ENCODE measurements at places on chromosomes 16 and 17.
A peak's percentile ranks its signal among the peaks of the same experiment; 100 is the strongest.

DNA sequence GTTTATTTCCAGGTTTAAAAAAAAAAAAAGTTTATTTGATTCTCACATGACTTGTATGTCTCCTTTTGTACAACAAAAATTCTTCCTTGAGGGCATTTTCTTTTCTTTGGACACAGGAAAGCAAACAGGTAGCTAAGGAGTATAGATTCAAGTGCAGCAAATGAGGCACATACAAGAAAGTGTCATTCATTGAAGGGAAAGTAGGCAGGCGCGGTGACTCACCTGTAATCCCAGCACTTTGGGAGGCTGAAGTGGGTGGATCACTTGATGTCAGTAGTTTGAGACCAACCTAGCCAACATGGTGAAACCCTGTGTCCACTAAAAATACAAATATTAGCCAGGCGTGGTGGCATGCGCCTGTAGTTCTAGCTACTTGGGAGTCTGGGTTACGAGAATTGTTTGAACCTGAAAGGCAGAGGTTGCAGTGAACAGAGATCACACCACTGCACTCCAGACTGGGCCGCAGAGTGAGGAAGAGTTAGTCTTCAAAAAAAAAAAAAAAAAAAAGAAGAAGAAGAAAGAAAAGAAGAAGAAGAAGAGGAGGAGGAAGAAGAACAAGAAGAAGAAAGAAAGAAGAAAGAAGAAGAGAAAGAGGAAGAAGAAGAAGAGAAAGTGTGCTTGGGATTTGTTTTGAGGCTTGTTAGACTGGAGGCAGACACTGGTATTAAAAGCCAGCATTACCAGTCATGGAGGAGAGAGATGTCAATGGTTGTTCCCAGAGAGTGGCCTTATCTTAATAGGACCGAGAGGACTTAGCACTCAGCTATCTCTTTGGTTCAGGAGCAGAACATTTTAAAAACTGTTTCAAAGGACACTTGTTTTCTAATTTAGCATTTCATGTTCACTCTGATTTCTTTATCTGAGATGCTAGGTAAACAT is 19.7 kb downstream of the GINS3 start:
- DNase-seq: no peak

- no peak for DNase-seq
Measured at GRCh38 chr17:44029736-44030135, 15.0 kb upstream of the TMEM101 start.

DNA sequence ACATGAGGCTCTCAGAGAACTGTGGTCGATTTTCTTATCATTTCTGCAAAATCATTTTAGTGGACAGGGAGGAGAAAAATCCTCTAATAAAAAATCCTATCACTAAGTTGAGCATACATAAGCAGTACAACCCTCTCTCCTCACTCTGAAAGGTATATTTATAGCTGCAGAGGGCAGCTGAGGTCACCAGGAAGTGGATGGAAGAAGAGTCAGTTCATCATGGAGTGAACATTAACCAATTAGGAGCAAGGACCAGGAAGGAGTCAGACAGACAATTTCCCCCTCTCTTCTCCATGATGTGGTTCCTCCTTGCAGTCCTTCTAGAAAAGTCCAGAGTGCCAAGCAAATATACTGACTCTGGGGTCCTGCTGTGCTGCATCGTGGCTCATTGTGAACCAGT is 253.7 kb downstream of the TOX3 start:
- no peak for DNase-seq

- DNase-seq: no peak
Measured at GRCh38 chr17:17304521-17304985, 1.4 kb downstream of the NT5M start.

GRCh38 chr16:88970050-88970449 is 7.0 kb downstream of the CBFA2T3 start:
- DNase-seq: no peak

GRCh38 chr16:81518439-81518757 is 73.8 kb downstream of the CMIP start:
- DNase-seq: no peak

- no peak for DNase-seq
Measured at GRCh38 chr16:54237-54581, 581 bp downstream of the SNRNP25 start.

DNA sequence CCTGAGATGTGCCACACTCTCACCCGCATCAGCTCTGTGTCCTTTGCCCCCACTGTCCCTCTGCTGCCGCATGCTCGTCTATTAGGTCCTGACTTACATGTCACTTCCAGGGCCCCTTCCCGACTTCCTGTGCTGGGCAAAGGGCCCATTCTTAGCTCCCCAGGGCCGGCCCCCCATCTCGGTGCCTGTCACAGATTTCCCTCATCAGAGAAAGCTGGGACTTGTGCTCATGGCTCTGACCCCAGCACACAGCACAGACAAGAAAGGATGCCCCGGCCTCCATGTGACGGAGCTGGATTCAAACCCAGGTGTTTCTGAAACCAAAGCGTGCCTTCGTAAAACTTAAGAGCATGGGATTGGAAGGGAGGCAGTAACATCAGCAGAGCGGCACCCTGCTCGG is 5.9 kb upstream of the MAPK7 start:
- DNase-seq: no peak

DNA sequence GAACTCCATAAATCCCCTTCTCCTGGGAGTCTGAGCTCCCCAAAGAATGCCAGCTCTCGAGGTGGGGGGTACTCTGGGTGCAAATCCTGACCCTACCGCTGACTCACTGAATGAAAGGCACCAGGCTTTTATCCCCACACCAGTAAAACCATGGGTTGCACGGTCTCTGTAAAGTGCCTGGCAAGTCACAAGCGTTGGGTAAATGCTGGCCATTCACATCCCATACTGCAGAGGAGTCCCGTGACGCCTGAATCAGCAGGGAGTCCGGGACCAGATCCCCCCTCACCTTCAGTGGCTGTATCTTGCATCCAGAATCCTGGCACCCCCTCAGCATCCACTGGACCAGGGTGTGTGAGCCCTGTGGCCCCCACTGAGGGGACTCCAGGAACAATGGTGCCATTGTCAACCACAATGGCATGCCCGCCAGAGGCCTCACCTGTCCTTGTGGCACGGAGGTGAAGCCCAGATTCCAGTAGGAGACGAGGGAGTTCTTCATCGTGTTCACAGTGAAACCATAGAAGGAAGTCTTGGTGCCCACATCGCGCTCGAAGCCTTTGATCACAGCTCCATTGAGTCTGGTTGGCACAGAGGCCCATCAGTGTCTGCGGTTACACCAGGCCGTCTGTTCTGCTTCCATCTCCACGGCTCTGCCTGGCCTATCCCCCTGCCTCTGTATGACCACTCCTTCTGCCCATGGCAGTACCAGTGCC is 13.3 kb downstream of the ST6GALNAC2 start:
- no peak for DNase-seq

GRCh38 chr17:8164815-8165131 is 2.0 kb upstream of the VAMP2 start:
- DNase-seq: no peak

GRCh38 chr16:47058295-47059086 is 85.0 kb upstream of the DNAJA2 start:
- no peak for DNase-seq

DNA sequence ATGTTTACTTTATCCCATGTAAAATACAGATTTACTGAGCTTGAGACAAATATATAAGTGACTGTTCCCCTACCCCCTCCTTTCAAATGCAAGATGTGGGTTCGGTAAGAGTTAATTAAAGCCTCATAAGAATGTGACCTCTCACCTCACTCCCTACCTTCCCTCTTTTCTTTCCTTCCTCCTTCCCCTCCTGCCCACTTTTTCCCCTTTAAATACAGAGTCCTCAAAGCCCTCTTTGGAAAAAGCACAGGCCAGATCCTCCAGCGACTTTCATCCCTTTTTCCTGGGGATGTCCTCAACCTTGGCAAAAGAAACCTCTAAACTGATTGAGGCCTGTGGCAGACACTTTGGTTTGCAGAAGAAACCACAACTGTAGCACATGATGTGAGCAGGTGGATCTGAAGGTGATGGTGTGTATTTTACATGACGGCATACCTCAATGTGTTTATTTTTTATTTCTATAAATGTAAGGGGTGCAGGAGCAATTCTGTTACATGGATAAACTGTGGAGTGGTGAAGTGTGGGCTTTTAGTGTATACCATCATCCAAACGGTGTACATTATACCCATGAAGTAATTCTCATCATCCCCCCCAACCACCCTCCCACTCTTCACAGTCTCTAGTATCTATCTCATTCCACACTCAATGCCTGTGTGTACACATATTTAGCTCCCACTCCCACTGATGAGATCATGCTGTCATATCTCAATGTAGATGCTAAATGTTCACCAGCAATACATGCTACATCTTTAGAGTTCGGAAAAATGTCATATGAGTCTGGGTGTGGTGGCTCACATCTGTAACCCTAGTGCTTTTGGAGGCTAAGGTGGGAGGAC is 77.7 kb downstream of the XYLT1 start:
- no peak for DNase-seq

DNA sequence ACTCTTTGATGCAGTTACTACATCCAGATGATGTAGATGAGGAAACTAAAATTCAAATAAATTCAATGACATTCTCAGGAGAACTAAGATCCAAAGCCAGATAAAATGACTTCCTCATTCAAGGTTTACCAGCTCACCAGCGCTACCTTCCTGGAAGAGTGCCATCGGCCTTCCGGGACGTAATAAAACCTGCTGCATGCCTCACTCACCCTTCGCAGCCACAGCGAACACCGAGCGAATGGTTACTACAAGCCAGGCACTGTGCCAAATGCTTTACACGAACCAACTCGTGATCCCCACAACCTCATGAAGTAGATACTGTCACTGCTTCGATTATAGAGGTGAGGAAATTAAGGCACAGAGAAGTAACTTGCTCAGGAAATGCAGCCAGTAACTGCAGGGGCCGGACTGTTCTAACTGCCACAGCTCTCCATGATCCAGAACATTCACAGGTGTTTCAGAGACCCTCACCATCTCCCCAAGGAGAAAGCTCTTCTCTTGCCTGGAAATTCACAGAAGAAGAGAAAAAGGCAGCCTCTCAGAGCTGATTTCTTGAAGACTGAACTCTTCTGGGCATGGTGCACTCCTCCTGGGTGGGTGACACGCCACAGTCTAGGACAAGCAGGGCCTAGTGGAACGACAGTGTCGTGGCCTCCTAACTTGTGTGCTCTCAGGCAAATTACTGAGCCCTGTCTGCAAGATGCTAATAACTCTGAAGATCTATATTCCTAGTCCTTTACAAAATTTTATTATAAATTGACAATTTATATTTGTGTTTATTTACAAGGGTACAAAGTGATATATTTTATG is 46.8 kb downstream of the HIC1 start:
- no peak for DNase-seq

GRCh38 chr17:14078027-14078426 is 8.7 kb downstream of the COX10 start:
- no peak for DNase-seq

- no peak for DNase-seq
Measured at GRCh38 chr16:50613964-50614474, 65.8 kb downstream of the NKD1 start.

GRCh38 chr16:72012607-72013006 is 4.1 kb downstream of the DHODH start:
- DNase-seq: no peak

DNA sequence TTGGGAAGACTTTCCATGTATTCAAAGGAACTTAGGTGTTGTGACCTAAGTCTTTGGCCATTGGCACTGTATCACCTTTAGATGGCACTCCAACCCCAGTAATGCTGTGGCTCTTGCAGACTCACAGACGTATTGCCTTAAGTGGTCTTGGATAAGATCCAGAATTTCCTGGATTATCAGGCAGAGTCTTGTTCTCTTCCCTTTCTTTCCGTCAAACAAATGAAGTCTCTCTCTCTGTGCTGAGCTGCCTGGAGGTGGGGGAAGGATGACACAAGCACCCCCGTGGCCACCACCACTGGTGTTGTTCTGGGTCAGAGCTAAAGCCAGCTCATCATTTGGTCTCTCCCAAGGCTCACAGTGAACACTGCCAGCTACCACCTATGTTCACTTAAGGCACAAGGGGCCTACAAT is 789.9 kb upstream of the KIF2B start:
- no peak for DNase-seq

- peak; percentile 24 for DNase-seq
Measured at GRCh38 chr17:49993423-49994060, 1.5 kb downstream of the DLX3 start.

DNA sequence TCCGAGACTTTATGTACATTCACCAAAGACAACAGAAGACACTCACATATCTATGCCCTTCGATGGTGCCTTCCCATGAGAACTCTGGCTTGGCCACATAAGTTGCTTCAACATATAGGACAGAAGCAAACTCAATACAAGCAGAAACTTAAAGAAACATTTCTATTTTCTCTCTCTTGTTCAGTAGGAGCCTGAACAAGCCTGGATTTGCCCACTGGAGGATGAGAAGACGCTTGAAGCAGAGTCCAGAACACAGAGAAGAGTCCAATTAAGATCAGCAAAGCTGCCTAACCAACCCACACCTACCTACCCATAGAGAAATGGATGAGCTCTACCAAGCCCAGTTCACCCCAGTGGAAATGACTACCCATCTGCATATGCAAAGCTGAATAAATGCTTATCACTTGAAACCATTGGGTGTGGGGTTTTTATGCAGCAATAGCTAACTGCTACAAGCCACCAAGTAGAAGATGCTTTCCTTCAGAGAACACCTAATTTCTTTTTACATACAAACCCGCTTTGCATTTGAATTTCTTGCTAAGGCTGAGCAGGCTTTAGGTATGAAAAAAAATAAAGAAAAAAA is 337.9 kb upstream of the DYNLRB2 start:
- no peak for DNase-seq

DNA sequence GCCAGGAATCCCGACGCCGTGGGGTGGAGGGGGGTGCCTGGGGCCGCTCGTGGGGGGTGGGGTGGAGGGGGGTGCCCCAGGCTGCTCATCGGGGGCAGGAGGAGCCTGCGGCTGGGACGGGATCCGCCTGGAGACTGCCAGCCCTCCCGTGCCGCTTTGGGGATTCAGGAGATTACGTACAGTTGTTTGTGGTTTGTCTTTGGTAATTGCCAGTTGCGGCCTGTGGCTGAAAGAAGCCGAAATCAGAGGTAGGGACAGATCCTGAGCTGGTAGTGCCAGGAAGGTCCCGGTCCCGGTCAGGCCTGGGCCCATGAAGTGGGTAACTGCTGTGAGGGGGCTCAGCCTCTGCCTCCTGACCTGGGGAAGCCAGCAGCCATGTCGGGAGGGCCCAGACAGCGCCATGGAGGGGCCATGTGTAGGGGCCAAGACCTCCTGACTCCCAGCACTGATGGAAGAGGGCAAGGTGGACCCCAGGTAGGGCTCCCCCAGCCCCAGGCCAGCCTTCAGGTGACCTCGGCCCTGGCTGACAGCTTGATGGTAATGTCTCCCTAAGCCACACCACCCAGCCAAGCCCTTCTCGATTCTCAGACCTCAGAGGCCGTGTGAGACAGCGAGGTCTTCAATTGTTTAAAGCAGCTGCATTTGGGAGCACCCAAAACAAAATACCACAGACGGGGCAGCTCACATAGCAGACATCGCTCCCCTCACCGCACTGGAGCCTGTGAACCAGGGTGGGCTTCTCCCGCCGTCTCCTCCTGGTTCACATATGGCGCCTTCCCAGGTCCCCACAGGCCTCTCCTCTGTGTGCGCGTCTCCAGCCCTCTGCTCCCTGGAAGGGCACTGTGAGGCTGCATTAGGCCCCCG is 34.9 kb upstream of the SSTR5 start:
- no peak for DNase-seq

All from hepatic stellate cell (primary cell).